ENCODE measurements at places on chromosomes 2 and 18.

- no peak for DNase-seq
Observed at GRCh38 chr18:37175727-37176620, 347.0 kb downstream of the KIAA1328 start.

DNA sequence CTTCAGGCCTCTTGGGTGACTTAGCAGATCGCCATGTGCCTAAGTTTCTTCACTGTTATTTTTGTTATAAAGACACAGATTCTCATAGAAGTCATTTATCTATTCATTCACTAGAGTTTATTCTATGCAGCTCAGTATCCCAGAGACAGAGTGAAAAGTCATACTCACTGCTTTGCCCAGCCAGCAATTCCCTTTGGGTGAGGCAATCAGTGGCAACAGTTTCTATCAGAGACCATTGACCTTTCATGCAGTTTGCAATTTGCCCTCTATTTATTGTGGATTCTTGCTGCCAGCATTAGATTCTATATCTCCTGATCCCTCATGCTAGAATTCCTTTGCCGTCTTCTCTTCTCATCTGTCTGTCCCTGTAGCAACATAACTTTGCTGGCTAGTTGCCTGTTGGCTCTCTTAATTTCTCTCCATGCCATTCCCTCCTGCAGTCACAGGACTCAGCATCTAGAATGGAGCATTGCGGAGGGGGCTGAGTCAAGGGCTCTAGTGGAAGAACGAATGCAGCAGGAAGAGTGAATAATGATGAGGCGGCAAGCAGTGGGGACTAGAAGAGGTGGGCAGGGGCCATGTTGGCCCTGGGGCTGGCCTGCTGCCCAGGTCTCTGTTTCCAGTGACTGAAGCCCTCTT, 12.2 kb downstream of the SLC9A4 start:
- DNase-seq = no peak

DNA sequence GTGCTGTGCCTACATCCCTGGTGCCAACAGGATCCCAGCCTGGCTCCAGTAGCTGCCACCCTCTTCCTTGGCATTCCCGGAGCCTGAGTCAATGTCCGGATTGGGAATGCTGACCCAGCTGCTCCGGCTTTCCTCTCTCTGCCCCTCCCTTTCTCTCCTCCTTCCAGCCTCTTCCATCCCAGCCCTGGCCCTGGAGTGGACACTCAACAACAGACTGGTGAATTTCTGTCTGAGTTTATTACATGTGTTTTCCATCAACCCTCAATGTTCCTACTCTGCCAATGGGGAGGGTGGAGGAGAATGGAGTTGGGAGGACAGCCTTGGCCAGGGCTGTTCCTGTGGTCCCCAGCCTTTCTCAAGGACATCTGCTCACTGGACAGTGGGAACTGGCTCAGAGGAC, 917 bp upstream of the PRKAG3 start:
- DNase-seq = no peak

DNA sequence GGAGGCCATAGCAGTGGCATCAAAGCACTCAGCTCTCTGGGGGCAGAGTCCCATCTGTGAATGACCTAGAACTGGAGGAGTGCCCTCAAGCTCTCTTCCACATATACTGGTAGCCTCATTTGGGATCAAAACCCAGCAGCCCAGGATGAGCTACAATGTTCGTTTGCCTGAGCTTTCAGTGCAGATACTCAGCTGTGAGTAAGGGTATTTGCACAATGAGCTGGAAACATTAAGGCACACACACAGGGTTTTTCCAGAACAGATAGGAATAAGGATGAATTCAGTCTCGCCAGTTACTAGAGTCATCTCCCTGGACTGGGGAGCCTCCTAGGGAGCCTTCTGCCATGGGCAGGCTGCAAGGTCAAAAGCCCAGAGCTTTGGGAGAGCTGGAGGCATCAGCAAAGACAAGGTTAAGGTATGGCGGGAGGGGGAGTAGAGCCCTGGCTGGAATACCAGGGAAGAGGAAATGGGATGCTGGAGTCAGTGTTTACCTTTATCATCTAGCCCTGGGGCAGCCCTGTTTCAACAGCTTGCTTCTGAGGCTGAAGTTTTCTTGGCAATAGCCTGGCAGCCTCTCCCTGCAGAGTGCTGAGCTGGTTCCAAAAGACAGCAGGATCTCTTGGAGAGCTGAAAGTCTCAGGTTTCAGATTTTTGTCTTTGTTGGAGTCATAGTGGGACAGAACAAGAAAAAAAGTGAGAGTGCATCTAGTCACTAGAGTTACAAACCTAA, 187.7 kb downstream of the LOXHD1 start:
- DNase-seq = no peak

DNA sequence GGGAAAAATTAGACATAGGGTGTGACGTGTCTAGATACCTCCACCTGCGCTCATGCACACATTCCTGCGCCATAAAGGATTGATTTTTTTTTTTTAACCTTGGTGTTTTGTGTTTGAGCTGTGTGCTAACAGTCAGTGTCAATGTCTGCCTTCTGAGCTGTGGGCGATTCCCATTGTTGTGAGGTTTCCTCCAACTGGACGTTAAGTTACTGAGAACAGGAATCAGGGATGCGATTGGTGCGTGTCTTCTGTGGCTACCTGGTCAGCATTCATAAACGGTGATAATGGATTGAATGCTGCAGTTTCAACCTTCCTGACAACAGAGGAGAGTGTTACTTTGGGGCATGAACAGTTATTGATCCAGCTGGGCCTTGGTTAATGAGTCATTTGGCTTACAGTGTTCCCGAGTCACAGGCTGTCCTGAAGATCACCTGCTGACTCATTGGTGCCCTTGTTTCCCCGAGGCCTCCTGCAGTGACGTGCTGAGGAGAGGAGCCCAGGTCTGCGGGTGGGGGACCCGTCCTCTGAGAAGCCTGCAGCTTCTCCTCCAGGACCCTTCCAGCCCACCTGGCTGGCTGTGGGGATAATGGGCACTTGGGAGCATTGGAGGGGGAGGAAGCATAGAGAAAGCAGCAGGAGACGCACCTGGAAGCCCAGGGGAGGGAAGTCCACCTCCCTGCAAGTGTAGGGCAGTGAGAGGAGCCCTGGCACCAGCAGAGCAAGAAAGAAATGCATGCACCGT, 25.8 kb upstream of the CABYR start:
- DNase-seq = no peak

- DNase-seq = no peak
Observed at GRCh38 chr2:189698020-189698887, 23.8 kb downstream of the ANKAR start.

DNA sequence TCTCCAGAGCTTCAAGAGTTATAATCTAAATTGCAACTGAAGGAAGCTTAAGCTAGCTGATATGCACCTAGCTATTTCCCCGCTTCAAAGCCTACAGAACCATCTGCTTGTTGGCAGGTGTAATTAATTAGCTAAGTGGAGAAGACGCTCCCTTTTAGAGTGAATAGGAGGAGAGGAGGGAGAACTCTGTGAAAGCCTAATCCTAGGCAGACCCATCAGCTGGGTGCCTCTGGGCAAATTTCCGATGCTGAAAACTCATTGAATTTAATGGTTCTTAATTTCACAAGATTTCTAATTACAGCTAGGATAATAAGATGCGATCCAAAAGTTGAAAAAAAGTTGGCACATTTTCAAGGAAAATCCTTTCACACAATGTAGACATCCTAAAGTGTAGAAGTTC, 735.9 kb downstream of the ERBB4 start:
- no peak for DNase-seq

GRCh38 chr2:120930864-120931263, 195.2 kb downstream of the GLI2 start:
- no peak for DNase-seq

GRCh38 chr2:162929571-162929970, 91.0 kb upstream of the KCNH7 start:
- DNase-seq = no peak

GRCh38 chr18:65746936-65747335, 3.9 kb upstream of the CDH7 start:
- no peak for DNase-seq

- no peak for DNase-seq
Observed at GRCh38 chr18:47333926-47334635, 82.6 kb upstream of the SKOR2 start.

GRCh38 chr2:108949316-108950239, 39.4 kb downstream of the EDAR start:
- no peak for DNase-seq

DNA sequence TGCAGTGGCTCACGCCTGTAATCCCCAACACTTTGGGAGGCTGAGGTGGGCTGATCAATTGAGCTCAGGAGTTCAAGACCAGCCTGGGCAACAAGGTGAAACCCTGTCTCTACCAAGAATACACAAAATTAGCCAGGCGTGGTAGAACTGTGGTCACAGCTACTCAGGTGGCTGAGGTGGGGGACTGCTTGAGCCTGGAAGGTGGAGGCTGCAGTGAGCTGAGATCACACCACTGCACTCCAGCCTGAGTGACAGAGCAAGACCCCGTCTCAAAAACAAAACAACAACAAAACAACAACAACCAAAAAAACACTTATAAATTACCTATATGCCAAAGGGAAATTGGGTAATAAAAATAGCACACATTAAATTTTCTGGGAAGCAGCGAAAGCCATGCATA, 141.6 kb downstream of the HDAC4 start:
- DNase-seq = no peak

All from upper lobe of left lung (tissue), 6 donors.